ENCODE measurements at places on chromosomes 2 and 18.

- no peak for DNase-seq
These were observed 2112.6 kb upstream of the PIK3C3 start for GRCh38 chr18:39842366-39842914.

DNA sequence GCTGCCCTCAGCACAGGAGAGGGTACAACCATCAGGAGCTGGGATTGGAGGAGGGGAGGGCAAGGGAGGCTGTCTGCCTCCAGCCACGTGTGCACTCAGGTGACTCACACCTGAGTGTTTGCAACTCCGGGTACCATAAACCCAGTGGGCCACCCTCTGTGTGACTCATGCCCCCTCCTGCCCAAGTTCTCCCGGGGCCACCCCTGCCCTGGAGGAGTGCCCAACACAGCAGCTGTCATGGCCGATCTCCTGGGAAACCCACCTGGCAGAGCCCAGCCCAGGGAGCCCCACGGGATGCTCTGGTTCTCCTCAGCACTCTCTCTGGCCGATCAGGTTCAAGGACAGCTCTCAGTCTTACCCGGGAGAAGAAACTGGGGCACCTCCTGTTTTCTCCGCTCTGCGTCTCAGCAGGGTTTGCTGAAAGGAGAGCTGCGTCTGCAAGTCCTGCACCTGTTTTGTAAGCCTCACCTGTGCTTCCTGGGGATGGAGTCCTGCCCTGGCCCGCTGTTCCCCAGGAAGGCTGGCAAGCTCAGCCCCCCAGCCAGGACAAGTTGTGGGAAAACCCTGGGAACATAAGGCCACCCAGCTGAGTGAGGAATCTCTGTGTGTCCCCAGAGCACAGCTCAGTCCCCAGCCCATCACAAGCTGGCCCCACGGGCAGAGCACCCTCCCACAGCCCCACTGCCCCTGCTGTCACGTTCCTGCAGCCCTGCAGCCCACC is 44.0 kb upstream of the UBE2F start:
- no peak for DNase-seq

GRCh38 chr18:58618822-58619595 is 9.9 kb downstream of the ALPK2 start:
- no peak for DNase-seq

DNA sequence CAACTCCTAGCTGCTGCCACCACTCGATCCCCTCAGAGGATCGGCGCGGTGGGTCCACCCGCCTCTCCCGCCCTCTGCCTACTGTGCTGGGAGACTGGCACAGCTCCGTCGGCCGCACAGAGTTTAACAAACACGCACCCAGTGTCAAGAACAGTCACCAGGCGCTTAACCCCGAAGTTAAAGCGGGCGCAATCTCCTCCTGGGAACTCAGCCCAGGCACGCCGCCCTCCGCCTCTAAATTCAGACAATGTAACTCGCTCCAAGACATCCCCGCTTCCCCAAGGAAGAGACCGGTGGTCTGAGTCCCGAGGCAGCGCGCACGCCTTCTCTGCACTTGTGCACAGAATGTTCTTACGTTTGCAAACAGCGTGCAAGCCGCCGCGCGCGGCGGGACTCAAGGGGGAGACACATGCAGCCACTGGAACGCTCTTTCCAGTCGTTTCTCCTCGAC is 533 bp downstream of the CXCR4 start:
- DNase-seq = no peak

DNA sequence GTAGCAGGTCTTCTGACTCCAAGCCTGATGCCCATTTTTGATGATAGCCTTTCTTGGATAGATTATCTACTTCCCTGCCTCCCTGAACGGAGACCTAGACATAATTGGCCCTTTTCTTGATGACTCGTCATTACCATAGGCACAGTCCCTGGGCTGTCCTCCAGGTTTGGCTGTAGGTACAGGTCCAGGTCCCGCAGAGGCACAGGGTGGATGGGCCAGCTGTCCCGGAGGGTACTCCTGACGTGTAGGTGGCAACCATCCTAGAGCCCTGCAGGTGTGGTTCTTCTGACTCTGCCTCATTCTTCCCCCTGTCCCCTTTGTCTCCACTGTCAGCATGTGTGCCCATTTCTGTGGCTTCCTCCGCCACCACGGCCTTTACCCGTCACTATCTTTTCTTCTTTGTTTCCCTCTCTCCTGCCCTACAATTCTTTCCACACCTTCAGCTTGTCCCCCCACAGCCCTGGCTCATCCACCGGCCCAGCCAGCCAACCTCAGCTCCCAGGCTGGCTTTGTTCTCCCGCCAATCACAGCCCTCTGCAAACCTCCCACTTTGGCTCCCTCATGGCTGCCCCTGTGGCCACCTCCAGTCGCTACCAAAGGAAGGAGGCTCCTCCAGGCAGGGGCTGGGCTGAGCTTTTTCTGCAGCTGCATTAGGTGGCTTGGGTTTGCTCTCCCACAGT is 102.8 kb downstream of the SMAD7 start:
- DNase-seq = no peak

- no peak for DNase-seq
These were observed 325.1 kb upstream of the TANK start for GRCh38 chr2:160835166-160835565.

DNA sequence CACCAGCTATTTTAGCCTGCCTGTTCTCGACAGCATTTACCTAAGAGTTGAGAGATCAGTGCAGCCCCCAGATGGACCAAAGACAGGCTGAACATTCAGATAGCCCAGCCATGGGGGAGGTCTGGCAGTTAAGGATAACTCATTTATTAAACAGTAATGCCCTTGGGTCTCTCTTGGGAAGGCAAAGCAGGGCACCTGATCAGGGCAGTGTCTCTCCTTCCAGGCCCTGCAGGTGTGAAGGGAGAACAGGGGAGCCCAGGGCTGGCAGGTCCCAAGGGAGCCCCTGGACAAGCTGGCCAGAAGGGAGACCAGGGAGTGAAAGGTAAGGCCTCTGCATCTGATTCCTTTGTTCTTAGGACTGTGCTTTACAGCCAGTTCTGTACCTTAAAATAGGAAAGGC is 49.6 kb downstream of the MARCO start:
- no peak for DNase-seq

DNA sequence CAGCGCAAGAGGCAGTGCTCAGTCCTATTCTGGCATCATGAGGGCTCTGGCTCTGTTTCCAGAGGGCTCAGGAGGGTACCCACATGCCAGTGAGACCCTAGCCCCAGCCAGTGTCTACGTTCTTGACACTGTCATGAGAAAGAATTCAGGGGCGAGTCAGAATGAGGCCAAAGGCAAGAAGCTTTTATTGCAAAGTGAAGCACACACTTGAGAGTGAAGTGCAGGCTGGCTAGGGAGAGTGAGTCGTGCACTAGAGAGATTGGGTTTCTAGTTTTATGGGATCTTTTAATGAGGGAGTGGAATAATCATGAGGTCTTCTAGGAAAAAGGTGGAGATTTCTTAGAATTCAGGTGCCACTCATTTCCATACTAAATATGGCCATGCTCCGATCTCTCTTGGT is 164.1 kb downstream of the DCDC2C start:
- no peak for DNase-seq

GRCh38 chr2:196233805-196234475 is 62.6 kb upstream of the STK17B start:
- DNase-seq = no peak

DNA sequence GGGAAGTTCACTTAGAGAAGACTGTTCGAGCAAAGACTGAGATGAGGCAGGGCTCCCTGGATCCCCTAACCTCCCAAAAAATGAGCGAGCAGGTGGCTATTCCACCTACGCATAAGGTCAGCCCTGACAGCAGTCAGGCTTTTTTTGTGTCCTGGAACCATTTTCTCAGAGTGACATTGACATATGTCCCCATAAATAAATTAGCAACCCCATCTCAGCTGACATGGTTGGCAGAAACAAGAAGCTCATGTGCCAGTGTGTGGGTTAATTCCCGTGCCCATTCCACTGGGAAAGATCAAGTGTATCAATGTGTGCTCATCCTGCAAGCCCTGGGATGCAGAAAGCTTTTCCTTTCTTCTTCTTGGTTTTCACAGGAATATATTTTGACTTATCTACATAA is 740.4 kb upstream of the CELF4 start:
- DNase-seq = no peak

- no peak for DNase-seq
These were observed 424.3 kb upstream of the MEX3C start for GRCh38 chr18:51621864-51622160.

- DNase-seq = no peak
These were observed 204.2 kb downstream of the TMEM247 start for GRCh38 chr2:46683541-46683940.

DNA sequence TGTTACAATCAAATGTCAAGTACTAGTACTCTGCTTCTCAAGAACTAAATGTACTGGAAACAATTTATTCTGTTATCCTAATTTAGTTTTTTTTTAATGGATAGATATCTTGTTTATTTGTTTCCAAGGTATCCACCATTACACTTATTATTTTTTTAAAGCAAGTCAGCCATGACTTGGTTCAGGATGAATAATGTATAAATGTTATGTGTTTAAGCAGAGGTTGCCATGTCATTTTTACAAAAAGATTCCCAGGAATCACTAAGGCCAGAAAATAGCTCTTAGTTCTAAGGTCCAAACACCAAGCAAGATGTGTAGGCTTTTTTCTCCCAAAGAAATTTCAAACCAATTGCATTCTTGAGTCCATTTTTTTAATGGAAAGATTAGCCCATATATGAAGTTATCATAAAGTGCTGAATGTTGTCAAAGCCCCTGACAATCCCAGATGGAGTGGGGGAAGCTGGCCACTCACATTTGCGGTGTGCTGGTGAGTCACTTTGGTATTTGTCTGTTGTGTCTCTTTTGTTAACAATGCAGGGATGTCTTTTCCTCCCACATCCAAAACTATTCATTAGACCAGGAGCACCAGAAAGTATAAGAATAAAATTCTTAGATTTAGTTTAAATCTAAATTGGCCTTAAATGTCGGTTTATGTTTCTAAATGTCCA is 158.9 kb downstream of the COL6A3 start:
- no peak for DNase-seq

DNA sequence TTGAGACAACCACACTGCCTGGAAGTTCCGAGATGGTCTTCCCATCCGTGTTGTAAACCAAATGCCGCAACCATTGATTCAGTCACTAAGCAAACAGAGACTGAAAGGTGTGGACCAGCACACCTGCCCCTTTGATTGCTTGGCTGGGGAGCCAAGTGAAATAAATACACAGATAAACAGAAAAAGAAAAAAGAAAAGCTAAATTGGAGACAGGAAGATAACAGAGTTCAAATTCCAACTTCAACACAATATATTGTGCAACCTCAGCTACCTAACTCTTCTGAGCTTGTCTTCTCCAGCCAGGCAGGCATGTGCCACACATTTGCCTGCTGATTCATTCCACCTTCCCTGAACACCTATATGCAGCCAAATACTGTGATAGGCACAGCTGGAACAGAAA is 110.9 kb downstream of the PID1 start:
- no peak for DNase-seq

- no peak for DNase-seq
These were observed 19.5 kb upstream of the SOS1 start for GRCh38 chr2:39140322-39140847.

- no peak for DNase-seq
These were observed 9.6 kb upstream of the ALPK2 start for GRCh38 chr18:58638441-58638840.

- DNase-seq = no peak
These were observed 34.5 kb downstream of the PCBP1 start for GRCh38 chr2:70121627-70122372.

GRCh38 chr2:14909795-14910194 is 277.3 kb downstream of the LRATD1 start:
- DNase-seq = no peak

DNA sequence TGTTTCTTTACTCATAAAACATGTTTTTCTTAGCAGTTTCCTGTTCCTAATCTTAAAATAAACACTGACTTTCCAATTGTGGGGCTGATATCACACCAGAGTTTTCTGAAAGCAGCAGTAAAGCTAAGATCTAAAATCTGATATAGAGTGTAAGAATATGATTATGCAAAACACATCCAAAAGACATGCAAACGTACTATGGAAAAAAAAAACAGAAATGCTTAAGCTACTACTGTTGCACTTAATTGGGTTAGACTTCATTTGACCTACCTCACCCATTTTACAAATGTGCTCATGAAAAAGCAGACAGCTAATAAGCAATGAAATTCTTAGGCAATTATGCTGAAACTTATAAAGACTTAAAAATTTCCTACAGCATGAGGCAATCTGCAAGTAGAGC is 10.5 kb downstream of the CYTIP start:
- DNase-seq = no peak

DNA sequence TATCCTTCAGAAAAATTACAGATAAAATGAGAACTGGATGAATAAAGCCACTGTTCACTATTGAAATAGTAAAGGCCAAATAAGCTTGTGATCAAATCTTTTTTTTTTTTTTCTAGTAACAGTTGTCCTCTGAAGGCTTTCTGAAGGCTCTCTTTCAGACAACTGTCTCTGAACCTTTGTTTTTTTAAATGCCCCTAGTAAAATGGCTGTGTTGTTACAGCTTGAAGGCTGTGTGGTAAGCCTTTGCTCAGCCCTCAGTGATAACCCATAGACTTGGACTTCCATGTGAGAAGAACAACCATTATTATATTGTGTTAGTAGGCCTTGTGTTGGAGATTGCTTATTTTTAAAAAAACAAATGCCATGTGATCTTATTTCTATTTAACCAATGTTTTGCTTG is 17.6 kb downstream of the FMNL2 start:
- no peak for DNase-seq

- DNase-seq = no peak
These were observed 71.2 kb upstream of the SEC11C start for GRCh38 chr18:59068276-59069071.

DNA sequence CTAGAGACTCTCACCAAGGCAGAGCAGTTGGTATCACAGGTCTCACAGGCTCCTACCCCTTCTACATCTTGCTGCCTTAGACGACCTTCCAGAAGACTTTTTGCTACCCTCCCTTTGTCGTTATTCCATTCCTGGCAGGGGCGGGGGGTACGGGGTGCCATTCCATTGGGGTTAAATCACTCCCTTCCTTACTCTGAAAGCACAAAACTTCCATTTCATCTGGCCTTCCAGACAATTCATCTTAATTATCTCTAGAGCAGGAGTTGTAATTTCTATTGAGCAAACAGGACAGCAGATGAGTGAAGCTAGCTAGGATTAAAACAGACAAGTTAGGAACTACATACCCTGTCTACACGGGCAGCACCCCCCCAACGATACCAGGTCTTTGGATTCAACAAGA is 276.2 kb upstream of the TANK start:
- DNase-seq = no peak

- DNase-seq = no peak
These were observed 55.9 kb downstream of the ICOS start for GRCh38 chr2:203992509-203992908.

All from effector memory CD8-positive, alpha-beta T cell (primary cell).